ENCODE measurements at places on chromosomes 4 and X.

DNA sequence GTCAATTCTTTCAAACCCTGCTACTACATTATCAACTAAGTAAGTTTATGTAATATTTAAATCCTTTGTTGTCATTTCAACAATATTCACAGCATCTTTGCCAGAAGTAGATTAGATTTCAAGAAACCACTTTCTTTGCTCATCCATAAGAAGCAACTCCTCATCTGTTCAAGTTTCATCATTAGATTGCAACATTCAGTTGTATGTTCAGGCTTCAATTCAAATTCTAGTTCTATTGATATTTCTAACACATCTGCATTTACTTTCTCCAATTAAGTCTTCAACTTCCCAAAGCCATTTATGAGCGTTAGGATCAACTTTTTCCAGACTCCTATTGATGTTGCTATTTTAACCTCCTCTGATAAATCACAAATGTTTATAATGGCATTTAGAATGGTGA is 66.1 kb downstream of the BMP3 start:
- DNase-seq: no peak

GRCh38 chr4:77306496-77306895 is 149.5 kb downstream of the CCNG2 start:
- no peak for DNase-seq

DNA sequence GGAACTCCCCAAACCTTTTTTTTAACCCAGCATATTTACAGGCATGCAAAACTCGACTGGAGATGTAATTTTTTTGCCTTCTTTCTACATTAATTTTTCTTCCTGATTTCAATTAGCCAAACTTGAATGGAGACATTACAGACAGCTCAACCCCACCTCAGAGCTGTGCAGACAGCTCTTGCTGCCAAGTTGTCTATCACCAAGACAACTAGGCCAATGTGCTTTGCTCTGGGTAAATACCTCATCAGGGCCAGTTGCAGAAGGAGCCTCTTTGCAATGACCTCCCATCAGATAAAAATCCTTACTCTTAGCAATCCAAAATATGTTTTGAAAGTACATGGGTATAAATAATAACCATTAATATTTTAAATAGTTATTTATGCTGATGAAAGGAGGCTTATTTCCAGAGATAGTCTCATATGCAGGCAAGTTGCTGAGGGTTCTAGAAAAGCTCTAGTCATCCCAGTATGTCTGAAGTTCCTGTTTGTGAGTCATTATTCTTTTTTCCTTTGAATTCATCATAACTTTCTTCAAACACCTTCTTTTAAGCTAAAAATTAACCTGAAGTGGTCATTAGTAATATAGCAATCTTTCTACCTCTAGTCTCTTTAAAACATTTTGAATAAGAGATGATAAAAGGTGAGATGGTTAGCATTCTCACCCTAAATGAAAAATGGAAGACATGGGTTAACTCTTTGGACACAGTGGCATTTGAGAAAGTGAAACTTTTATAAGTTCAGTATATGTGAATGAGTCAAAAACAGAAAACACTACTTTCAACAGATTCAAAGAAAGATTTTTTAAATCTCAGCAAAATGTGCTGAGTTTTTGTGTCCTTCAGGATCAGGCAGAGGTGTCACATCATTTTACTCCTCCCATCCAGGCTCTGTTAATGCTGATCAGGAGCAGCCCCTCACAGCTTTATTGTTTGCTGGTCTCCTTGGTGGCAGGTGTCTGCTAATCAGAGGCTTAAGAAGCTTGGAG is 475.5 kb upstream of the FGF16 start:
- no peak for DNase-seq

GRCh38 chr4:5750052-5750945 is 39.3 kb downstream of the EVC start:
- no peak for DNase-seq

GRCh38 chr4:181877329-181877848 is 365.8 kb upstream of the TENM3 start:
- no peak for DNase-seq

- no peak for DNase-seq
Observed at GRCh38 chr4:143156853-143157252, 27.9 kb upstream of the USP38 start.

GRCh38 chr4:170259631-170260153 is 169.9 kb upstream of the AADAT start:
- DNase-seq: peak; percentile 9

- no peak for DNase-seq
Observed at GRCh38 chrX:40043895-40044294, 53.9 kb downstream of the BCOR start.

DNA sequence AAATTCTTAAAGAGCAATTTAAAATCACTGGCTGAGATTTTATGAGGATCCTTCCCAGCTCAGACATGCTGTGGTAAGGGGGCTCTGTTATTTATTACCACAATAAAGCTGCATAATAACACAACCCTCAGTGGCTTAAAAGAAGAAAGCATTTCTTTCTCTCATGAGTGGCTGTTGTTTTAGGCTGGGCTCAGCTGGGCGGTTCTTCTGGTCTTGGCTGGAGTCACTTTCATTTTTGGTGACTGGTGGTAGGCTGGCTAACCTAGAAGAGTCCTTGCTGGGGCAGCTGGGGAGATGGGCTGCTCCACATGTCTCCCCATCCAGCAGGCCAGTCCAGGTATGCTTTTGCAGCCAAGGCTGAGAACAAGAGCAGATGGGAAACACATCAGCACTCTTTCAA is 113.0 kb upstream of the MSX1 start:
- no peak for DNase-seq

GRCh38 chr4:1170156-1170975 is 2.0 kb downstream of the SPON2 start:
- DNase-seq: no peak

- no peak for DNase-seq
Observed at GRCh38 chrX:39426101-39426500, 624.8 kb downstream of the MID1IP1 start.

- no peak for DNase-seq
Observed at GRCh38 chrX:104641176-104641575, 75.2 kb downstream of the IL1RAPL2 start.

GRCh38 chr4:55540271-55540670 is 6.4 kb downstream of the CLOCK start:
- DNase-seq: no peak

GRCh38 chrX:79181401-79181800 is 36.9 kb downstream of the GPR174 start:
- DNase-seq: no peak

DNA sequence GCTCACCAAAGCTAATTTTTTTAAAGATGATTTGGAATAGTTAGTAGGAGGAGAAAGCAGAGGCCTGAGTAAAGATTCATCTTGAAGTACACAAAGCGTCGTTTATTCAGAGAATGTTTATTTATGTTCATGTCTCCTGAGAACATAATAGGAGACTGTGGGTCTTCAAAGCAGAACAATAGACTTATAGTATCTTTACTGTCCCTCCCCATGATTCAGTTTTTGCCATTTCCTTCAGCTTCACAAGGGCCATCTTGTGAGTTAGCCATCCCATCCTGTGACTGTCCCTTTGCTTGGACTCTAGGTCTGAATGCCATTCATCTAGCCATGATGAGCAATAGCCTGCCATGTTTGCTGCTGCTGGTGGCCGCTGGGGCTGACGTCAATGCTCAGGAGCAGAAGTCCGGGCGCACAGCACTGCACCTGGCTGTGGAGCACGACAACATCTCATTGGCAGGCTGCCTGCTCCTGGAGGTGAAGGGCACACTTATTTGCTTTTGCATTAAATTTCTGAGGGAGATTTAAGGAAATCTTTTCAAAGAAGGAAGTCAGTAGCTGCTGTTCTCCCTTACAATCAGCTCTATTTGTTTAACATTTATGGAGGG is 105.8 kb downstream of the NFKB1 start:
- DNase-seq: no peak

- no peak for DNase-seq
Observed at GRCh38 chr4:43362875-43363636, 470.5 kb downstream of the GRXCR1 start.

DNA sequence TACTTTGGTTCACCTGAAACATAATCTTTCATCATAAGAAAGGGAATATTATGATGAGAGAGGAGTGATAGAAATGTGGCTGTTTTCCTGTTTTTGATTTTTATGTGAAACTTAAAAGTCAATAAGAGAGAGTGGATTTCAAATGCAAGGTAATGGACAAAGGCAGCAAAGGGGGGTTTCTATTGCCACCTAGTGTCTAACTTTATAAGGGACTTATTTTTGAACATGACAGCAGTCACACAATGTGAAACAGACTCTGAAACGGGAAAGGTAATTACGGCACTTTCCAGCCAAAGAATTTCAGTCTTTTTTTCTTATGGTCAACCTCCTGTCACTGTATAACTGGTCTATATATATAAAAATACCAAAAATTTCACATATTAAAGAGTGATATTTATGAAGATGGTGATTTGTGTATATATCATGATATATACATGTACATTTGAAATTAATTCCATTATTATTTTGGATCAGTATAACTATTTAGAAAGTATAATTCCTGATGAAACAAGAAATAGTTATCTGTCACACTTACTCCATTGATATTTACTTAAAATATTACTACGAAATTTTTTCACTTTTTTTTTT is 127.1 kb downstream of the FBXO8 start:
- DNase-seq: no peak

GRCh38 chrX:134761788-134762187 is 103.5 kb upstream of the PLAC1 start:
- DNase-seq: no peak

- no peak for DNase-seq
Observed at GRCh38 chrX:11465648-11466411, 172.6 kb downstream of the AMELX start.

DNA sequence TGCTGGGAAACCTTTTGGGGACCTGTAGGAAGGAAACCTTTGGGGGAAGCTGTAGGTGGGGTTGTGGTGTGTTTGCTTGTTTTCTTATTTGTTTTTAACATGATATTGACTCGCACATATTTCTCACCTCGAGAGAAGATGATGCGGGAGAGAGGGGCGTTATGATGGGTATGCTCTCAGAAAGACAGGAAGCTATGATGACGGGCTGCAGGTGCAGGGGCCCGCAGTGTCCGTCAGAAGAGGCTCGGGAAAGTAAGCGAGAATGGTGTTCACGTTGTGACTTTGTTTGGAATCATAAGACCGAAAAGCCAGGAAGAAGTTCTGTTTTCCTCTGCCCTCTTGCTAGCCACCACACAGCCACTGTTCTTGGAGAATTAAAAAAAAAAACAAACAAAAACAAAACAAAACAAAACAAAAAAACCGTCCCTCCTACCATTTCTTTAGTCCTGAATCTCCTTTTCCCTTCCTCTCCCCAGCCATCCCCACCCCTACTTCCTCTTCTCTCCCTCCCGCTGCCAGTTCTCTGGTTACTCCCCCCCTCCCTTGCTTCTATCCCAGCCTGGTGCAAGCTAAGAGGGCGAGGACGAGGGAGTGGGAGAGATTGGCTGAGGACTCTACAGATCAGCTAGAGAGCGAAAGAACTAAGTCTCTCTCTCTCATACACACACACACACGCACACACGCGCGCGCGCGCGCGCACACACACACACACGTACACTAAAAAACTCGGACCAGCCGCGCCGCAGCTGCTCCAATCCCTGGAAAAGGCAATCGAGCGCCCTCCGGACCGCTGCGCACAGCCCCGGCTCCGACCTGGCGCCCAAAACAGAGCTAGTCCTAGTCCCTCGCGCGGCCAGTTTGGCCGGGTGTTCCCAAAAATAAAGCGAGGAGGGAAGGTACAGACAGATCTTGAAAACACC is at the start of gene BMP3:
BMP3 (plus strand) TSS at position 648 of the 920 bp plus-strand sequence. CDS start 577 bp downstream, outside the sequence.
- no peak for DNase-seq

DNA sequence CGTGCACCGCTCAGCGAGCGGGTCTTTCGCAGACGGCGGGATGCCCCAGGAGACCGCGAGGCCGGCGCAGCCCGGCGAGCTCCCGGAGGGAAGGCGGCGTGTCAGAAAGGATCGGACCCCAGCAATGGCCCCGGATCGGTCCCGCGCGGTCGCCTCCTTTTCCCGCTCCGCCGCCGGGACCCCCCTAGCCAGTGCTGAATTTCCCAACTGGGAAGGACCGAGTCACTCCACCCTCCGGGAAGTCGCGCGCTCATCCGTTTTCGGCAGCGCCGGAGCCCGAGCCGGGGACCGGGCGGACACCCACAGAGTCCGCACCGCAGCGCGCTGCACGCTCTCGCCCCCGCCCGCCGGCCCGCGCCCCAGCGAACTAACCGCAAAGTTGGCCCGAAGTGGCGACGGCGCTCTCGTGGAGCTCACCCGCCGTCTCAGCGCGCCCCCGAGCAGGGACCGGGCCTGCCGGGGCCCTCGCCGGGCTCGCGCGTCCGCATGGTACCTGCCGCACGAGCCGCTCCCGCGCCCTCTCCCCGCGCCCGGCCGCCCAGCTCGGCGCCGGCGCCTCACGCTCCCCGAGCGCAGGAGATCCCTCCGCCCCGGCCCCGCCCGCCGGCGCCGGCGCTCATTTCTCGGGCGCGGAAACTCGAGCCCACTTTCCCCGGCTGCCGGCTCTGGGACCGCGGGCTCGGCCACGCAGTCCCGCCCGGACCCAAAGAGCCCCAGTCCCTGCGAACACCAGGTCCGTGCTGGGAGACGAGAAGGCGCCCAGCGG is at the start of gene FAT1:
FAT1 (minus strand) TSS at position 565 of the 766 bp plus-strand sequence. CDS start 14,029 bp downstream, outside the sequence.
- DNase-seq: no peak

- DNase-seq: no peak
Observed at GRCh38 chrX:82589410-82589809, 918.7 kb upstream of the POU3F4 start.

GRCh38 chr4:42676066-42676951 is 19.4 kb upstream of the ATP8A1 start:
- no peak for DNase-seq

DNA sequence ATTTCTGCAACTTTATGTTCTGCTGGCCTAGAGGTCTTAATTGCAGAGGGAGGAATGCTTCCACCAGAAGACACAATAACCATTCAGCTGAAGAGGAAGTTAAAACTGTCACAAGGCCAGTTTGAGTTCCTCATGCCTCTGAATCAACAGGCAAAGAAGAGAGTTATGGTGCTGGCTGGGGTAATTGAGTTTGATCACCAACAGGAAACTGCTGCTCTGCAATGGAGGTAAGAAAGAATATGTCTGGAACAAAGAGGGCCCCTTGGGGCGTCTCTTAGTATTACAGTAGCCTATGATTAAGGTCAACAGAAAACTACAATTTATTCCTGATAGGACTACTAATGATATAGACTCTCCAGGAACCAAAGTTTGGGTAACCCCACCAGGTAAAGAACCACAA is 744.0 kb downstream of the FSTL5 start:
- no peak for DNase-seq

DNA sequence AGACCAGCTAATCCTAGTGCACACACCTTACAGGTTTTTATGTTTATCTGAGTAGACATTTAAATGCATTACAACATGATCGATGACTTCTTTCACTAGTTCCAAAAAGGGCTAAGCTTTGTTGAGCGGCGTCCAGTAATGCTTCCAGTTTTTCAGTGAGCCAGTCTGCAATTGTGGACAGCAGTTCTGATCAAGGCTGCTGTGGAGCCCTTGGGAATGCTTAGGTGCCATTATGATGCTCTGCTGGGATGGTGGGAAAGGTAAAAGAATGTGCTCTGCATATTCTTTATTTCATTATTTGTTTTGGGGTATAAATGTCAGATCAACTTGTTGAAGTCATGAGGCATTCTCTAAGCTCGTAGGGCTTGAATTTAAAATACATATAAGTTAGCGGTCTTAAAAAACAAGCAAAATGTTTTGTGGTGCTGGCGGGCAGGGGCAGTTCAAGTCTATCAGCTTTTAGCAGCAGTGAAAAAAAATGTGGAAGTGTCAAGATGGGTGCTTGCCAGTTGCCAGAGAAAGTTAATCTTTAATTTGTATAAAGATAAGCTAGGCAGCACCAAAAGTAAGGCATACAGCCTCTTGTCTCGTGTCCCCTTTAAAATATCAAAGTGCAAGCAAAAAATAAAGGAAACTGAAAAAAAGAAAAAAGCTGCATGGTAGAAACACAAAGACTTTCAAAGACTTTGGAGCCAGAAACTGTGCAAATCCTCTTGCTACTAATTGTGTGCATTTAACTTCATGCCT is 5.8 kb downstream of the MID1IP1 start:
- DNase-seq: no peak

Data from CD4-positive, alpha-beta T cell treated with Interferon alpha-2 for 1 hour (primary cell).